ENCODE measurements at places on chromosomes 12 and 14.

DNA sequence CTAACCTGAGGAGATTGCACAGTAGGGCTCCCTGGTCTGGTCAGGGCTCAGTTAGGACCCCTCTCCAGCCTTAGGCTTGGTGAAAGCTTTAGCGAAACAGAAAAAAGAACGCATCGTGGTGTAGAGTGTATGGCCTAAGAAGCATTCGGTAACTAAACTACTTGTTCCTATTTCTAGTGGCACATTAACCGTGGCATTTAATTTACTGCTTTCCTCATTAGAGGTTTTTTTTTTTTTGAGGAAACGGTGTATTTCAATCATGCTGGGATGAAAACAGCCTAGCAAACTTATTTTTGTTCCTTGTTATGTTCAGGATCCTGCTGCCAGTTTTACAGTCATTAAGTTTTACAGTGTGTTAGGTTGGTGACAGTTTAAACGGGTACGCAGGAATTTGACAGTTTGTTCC, 518 bp upstream of the OSBPL8 start:
- no peak for DNase-seq

- DNase-seq, result no peak
Measured at GRCh38 chr12:86290615-86291014, 34.4 kb upstream of the MGAT4C start.

DNA sequence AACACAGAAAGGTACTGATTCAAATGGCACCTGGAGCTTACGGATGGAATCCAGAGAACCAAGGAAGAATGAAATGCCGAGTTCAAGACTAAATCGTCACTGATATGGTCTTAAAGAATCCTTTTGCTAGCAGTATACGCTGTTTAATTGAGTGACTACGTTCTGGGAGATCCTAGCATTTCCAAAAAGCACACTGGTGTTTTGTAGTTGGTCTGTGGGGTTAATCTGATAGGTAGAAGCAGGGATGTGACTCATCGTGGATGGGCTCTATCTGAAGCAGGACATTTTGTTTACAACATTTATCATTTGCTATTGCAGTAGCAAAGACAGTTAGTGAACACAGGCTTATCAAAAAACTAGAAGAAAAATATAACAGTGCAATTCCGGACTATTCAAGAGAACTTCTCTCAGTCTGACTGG, 169.2 kb upstream of the HMGA2 start:
- no peak for DNase-seq

GRCh38 chr12:12979731-12980259, 20.3 kb downstream of the HEBP1 start:
- DNase-seq, result no peak

DNA sequence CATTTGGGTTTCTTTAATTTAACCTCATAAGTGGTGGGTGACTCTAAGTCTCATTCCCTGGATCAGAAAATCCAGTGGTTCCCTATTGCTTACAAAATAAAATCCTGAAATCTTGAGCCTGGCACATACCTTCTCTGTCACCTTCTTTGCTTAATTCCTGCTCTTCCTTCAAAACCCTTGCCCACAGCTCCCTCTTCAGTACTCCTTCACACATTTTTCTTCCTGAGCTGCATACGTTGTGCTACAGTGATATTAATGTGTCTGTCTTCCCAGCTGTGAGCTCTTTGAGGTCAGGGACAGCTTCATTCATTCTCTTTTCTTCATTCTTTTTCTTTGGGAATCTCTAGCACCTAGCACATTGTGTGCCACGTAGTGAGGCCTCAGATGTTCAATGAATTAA, 9.5 kb downstream of the TSPAN11 start:
- no peak for DNase-seq

DNA sequence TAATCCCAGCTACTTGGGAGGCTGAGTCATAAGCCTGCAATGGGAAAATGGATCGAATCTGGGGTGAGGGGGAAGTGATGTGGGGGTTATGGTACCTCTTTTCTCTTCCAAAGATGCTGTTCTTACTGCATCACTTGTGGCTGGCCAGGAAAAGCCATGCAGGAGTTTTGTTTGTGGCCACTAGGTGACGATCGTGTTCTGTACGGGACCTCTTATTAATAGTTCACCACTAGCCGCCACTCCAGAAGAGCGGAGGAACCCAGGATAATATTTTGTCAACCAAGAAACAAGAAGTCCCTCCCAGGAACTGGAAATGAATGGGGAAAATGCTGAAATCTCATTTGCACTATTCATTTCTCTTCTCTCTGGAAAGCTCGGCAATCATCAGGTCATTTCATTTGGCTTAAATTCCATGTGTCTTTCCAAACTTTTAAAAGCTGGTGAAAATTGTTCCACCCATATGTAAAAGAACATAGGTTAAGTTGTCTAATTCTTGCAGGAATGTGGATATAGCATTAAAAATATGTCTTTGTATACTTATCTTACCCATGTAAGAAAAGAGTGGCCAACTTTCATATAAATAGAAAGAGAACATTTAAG, 8.9 kb downstream of the GPR65 start:
- peak; percentile 15 for DNase-seq

- DNase-seq, result no peak
Measured at GRCh38 chr14:48008646-48009045, 333.2 kb upstream of the MDGA2 start.

DNA sequence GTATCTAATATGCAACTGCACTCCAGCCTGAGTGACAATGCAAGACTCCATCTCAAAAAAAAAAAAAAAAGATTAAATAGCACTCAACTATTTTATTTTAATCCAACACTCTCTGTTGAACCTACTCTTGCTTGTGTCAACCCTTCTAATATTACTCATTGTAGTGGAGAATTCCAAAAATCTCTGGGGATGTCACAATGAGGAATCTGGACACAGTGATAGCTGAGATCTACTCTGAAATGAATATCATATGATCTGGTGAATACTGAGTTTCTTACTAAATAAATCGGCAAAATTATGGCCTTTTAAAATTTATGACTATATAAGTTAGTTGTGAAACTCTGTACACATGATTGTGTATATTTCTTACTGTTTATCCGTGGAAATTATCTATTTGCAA, 418.2 kb downstream of the BCAT1 start:
- no peak for DNase-seq

DNA sequence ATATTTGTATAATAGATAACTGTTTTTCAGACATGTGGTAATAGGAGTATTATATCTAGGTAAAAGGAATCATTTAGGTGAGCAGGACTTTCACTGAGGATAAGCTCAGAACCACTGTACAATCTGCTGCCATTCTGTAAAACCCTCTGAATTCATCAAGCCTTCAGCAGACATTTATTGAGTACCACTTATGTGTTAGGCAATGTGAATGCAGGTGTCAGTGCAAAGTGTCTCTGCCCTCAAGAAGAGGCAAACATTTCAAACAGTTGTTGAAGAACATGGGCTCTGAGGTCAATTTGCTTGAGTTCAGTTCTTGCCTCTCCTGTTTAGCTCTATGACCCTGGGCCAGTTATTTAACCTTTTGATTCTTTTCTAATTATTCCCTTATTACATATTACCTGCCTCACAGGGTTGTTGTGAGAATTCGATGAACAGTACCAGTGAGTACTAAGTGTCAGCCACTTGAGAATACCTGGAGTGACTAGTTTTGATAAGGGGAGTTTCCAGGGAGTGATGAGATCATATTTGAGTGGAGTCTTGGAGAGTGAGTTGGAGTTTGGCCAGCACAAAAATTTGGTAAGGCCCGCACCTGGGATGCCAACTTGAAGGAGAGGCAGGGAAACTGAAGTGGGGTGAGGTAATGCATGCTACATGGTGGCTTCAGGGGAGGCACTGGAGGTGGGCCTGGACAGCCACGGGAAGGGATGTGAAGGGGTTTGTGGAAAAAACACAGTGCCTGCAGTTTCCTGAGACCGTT, 33.7 kb downstream of the RASSF8 start:
- no peak for DNase-seq

DNA sequence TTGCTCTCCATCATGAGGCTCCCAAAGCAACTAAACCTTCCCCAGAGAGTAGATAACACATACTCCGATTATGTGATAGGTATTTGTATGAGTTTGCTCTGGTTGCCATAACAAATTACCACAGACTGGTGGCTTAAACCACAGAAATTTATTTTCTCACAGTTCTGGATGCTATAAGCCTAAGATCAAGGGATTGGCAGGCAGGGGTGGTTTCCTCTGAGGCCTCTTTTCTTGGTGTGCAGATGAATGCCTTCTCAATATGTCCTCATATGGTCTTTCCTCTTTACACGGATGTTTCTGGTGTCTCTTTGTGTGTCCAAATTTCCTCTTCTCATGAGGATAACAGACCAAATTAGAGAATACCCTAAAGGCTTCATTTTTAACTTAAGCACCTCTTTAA, 285.8 kb upstream of the GRIP1 start:
- no peak for DNase-seq

- DNase-seq, result no peak
Measured at GRCh38 chr12:33529810-33530209, 90.2 kb upstream of the SYT10 start.

GRCh38 chr12:80698847-80699542, 8.4 kb upstream of the MYF6 start:
- no peak for DNase-seq
